Mesothelial cell of epicardium (in vitro differentiated cells): ENCODE measurements at places on chromosomes 13 and 19. TPM values are rescaled to one million over a fixed set of nuclear protein-coding genes. Genes with fewer than 3 reads are reported as not detected.
A peak's percentile ranks its signal among the peaks of the same experiment; 100 is the strongest.

DNA sequence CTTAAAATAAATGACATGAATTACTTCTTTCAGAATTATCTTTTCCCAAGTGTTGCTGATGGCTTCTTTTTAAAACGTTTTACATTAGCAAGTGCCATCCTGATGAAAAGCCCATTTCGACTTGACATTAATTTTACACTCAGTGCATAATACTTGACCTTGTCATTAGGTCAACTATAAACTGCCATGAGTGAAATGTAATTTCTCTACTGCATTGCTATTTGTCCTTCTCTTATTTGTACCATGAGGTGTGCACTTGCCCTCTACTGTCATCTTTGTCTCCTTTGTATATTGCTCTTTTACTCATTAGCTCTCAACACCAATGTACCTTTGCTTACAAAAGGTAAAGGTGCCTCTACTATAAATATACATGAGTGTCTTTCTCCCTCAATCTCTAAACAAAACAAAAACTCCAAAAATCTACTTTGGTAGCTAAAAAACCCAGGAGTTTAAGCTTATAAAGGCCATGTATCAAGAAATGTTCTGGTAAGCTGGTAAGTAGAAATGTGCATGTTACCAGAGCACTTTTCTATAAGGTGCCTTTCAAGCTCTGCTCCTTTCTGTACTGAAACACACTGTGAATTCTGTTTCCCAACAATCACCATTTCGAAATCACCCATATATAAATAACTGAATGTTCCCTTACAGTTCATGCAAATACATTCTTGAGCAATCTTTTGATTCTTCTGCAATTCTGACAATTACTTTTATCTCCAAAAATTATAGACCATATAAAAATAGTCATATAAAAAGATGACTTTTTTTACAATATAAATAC, 351.4 kb downstream of the SLITRK5 start:
- no peak for DNase-seq

Gene LPAR2
- 84.2 to 93.4 TPM (median 87.1 TPM) in 3 replicates for total RNA-seq

- no peak for DNase-seq
Observed at GRCh38 chr13:75326173-75327134, 155.5 kb downstream of the TBC1D4 start.

Gene NRTN
- 1.7 to 2.8 TPM (median 2.4 TPM) in 3 replicates for total RNA-seq

GRCh38 chr13:50810998-50811397, 32.5 kb downstream of the DLEU7 start:
- no peak for DNase-seq

DNA sequence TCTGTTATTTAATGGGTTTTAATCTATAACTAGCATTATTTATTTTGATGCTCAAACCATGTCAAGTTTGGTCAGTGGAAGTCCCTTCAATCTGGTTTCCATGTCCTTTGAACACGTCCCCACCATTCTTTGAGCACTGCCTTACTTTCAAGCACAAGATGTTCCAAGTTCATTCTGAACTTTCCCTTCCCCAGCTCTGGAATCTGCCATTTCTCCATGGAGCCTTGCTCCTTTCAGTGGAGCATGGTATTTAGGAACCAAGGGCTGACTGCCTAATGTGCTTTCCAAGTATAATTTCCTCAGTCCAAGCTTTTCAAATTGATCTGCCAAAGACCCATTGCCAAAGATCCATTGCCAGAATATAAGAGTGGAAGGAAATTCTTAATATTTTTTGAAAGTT, 1.1 kb upstream of the ZNF546 start:
- no peak for DNase-seq

GRCh38 chr19:19319732-19320360, 463 bp downstream of the SUGP1 start:
- DNase-seq = no peak

Gene CASP14
- total RNA-seq = not detected in 3 replicates

DNA sequence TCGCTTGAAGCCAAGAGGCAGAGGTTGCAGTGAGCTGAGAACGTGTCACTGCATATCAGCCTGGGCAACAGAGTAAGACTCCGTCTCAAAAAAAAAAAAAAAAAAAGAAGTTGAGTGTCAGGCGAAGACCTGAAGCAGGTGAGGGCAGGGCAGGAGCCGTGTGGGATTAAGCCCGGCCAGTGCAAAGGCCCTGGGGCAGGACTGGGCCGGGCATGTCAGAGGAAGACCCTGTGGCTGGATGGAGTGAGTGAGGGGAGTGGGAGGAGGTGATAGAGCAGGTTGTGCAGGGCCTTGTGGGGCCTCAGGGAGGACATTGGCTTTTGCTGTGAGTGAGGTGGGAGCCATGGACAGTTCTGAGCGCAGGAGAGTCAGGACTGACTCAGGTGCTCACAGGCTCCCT, 47.9 kb downstream of the TMED1 start:
- DNase-seq = no peak

- peak; percentile 87 for DNase-seq
Observed at GRCh38 chr13:27251166-27252091, at the start of gene RPL21. Gene RPL21 (plus strand): TSS chr13:27251558. CDS start chr13:27253777, 2,219 bp downstream.

GRCh38 chr19:35144600-35145436, 1.8 kb downstream of the FXYD7 start:
- no peak for DNase-seq

Gene SEMA6B
- total RNA-seq = 6.5 to 6.9 TPM (median 6.8 TPM) in 3 replicates

DNA sequence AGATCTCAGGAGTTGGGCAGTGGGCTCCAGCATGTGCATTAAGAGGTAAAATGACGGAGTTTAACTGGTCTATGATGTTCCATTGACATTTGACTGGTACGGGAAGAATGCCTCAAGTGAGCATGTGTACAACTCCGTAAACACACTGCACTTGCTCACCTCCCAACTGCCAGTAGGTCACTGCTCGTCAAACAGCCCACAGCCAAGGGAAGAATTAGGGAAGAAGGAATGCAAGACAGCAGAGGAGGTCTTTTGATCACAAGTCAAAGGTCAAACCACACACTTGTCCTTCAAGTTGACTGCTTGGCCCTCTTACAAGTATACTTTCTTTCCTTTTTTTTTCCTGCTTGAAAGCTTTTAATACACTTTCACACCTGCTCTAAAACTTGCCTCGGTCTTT, 236.7 kb downstream of the B3GLCT start:
- DNase-seq = no peak

Gene CEACAM4
- total RNA-seq = not detected in 3 replicates

DNA sequence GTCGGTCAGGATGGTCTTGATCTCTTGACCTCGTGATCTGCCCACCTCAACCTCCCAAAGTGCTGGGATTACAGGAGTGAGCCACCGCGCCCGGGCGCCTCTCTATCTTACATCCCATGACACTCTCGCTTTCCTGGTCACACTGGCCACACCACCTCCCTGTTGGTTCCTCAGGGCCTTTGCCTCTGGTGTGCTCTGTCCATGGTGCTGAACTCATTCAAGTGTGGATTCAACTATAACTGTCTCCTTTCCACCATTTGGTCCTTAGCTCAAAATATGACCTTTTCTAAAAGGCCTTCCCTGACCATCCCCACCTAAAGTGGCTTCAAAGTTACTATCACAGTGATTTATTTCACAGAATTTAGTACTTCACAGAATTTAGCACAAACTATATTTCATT, 3.7 kb upstream of the SMIM17 start:
- DNase-seq = no peak

- DNase-seq = no peak
Observed at GRCh38 chr19:40143612-40144011, 47.6 kb upstream of the MAP3K10 start.

Gene YJEFN3
- total RNA-seq = 19.0 to 22.6 TPM (median 20.7 TPM) in 3 replicates

Gene SIAH3
- 0.42 to 0.57 TPM (median 0.51 TPM) in 3 replicates for total RNA-seq

Gene COX7A1
- total RNA-seq = not detected in 3 replicates

Gene SELENOV
- total RNA-seq = 0.60 to 0.81 TPM (median 0.78 TPM) in 3 replicates

GRCh38 chr13:46296115-46296822, 84.5 kb downstream of the LRRC63 start:
- no peak for DNase-seq

Gene IRGC
- total RNA-seq = not detected in 3 replicates

DNA sequence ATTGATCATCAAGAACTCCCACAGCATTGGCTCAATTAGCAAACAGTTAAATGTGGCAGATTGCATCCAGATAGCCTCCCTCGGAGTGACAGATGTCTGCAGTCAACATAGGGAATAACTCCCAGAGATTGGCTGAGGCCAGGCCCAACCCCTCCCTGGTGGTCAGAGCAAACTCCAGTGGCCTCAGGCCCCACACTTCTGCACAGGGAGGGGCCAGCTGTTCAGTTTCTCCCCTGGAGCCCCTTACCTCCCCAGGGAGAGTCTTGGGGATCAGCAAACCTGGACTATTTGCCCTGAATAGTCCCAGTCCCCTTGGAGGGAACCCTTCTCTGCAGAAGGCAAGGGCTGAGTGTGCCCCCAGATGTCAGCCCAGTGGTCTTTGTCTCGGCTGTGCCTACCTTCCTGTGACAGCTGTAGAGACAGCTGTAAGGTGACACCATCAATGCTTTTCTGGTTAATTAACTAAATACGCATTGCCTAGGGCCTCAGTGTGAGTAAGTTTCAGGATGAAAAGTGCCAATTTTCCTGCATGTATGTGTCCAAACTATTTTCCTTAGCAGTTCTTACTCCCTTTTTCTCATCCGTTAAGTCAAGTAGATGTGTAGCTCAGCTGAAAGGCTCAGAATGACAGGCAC, 102.7 kb upstream of the UQCRFS1 start:
- DNase-seq = no peak

GRCh38 chr13:71488201-71488600, 378.8 kb downstream of the DACH1 start:
- no peak for DNase-seq

DNA sequence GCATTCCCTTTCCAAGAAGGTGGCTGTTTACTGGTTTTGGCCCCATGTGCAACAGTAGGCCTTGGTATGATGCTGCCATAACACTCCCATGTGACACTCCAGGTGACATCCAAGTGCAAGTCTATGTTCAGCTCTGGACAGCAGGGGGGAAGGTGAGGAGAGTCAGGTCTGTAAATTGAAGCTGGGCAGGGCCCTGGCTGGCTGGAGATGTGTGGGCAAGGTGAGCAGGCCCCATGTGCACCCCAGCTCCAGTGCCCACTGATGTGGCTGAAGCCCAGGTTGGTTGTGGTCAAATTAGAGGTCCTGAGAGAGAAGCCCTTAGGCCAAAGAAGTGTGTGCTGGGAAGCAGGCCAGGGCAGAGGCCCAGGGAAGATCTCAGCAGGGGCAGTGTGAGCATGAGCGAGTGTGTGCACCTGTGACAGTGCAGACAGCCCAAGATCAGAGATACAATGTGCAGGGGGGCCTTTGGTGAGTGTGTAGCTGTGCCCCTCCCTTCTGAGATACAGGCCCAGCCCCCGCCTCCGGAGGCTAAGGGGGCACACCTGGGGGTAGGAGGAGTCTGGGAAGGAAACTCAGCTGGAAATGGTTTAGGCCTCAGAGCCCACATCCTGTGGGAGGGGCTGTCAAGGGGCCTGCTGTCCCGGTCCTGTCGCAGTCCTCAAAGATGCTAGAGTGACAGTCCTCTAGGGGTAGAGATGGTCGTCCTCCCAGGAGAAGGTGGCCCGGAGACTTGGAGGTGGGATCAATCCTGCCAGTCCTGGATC, 18.6 kb downstream of the DEDD2 start:
- no peak for DNase-seq

GRCh38 chr13:73677048-73677601, 457.1 kb downstream of the KLF12 start:
- no peak for DNase-seq

- DNase-seq = no peak
Observed at GRCh38 chr19:36423925-36424324, 5.5 kb upstream of the ZFP82 start.

- DNase-seq = no peak
Observed at GRCh38 chr13:77079902-77080413, 53.0 kb upstream of the FBXL3 start.

DNA sequence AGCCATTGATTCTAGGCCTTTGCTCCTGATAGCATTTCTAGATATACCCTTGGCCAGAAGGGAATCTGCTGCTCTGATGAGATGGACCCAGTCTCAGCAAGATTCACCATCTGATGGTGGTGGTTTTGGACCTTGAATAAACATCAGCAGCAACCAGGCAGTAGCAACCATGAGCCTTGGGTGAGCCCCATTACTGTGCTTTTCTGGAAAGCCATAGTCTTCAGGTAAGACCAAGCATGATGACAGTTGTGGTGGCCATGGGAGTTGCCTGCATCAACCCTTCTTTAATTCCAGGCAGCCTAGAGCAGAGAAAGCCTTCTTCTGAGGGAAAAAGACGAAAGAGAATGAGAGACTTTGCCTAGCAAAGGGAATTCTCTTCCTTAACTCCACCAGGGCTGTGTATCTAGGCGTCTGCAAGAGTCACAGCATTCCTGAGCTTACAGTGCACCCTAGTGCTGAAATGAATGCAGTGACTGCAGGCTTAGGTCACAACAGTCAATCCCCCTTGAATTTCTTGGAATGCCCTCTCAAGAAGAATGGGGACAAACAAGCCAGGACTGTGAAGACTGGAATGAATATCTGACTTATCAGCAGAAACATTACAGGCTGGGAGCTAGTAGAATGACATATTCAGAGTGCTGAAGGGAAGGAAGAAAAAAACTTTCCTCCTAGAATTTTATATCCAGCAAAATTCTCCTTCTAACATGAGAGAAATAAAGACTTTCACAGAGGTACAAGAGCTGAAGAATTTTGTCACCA, 942.4 kb upstream of the PCDH20 start:
- DNase-seq = no peak

- DNase-seq = no peak
Observed at GRCh38 chr13:113928685-113929627, 44.9 kb downstream of the C13orf46 start.

GRCh38 chr13:111219950-111220349, 100.5 kb upstream of the TEX29 start:
- no peak for DNase-seq

DNA sequence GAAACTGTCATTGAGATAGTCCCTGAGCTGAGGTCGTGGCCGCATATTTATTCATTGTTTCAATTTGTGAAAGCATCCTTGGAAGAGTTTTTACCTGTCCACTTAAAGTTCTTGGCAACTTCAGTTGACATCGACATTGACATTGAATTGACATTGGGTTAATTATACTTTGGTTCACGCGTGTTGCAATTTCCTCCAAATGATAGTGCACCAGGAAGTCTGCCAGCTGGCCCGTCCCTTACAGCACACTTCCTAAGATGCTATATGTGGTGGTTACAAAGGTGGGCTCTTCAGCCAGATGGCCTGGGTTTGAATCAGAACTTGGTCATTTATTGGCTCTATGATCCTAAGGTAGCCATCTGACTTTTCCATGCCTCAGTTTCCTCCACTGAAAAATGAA, 176.0 kb downstream of the FGF14 start:
- no peak for DNase-seq

- DNase-seq = no peak
Observed at GRCh38 chr13:82224806-82225205, 1657.5 kb downstream of the SLITRK1 start.

GRCh38 chr19:940591-941291, 14.9 kb downstream of the ARID3A start:
- DNase-seq = no peak

GRCh38 chr19:17324357-17325114, 10.1 kb downstream of the ANO8 start:
- DNase-seq = no peak
